ENCODE measurements at places on chromosomes 6 and 20. TPM values are rescaled to one million over a fixed set of nuclear protein-coding genes. Genes with fewer than 3 reads are reported as not detected.

The ATG5 gene
- 31.8 TPM for total RNA-seq

The STX11 gene
- 18.2 TPM for total RNA-seq

The ZC2HC1B gene
- total RNA-seq: not detected

The HUS1B gene
- total RNA-seq: 1.2 TPM

The C6orf15 gene
- not detected for total RNA-seq

The TSBP1 gene
- not detected for total RNA-seq

The UBD gene
- 2.7 TPM for total RNA-seq

The PRDM13 gene
- total RNA-seq: not detected

The HLA-DOB gene
- total RNA-seq: 2.8 TPM

The LY6G6F gene
- total RNA-seq: not detected

DNA sequence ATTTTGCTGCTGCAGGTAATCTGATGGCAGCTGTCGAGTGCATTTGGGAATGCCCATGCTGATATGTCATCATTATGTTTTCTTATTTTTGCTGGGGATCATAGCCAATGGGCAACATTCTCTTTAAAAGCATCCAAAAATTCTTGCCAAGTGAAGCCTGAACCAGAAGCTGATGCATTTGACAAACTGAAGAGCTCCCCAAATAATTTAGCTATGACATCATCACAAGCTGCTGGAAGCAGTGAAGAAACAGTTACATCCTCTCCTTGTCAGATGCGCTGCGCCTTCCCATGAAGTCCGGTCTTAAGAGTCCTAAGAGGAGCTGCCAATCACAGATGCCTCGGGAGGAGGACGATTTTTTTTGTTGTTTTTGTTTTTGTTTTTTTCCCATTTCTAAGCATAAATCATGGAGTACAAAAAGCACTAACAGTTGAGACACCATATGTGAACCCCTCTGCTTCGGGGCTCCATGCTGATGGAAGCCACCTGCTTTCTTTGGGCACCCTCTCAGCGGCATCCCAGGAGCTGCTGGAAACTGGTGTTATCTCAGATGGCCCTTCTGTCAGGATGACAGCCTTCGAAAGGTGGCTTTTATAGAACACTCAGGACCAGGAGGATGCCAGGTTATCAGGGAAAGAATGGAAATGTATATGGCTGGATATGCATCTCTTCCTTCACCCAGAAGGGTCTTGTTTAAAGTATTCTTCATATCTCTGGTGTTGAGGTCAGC lies 56.1 kb upstream of the FOXQ1 start:
- H3K4me1 ChIP-seq: no peaks in the 10 kb centered on the region
- no peak for DNase-seq
- no peaks in the 10 kb centered on the region for H3K27me3 ChIP-seq
- no peaks in the 10 kb centered on the region for H3K36me3 ChIP-seq
- no peak overlapping the region for H3K27ac ChIP-seq

DNA sequence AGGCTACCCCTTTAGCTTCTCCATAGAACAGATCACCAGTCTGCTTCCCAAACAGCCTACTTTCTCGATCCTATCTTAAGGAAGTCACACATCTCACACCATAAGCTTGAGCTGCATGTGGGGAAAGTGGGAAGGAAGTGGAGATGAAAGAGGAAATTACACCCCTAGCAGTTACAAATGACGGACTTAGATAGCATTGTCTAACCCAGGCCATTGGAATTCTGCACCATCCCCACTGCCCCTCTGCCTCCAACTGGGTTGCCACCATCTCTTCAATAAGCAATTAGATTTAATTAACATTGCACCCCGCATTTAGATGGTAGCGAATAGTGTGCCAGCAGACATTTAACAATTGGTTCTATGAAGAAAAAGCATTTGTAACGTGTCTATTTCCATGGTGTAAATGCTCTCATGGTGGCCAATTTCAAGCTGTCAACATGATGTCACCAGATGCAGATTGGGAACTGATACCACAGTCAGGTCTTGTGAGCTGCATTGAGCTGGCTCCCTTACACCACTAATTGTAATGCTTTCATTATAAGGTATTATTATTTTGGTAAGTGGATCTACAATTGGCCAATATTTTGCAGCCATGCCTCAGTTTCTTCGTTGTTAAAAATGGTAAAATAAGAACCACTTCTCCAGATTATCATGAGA lies 124.7 kb downstream of the CD24 start:
- H3K36me3 ChIP-seq: no peaks in the 10 kb centered on the region
- H3K4me3 ChIP-seq: no peak overlapping the region
- no peaks in the 10 kb centered on the region for H3K27me3 ChIP-seq
- DNase-seq: no peak

GRCh38 chr6:1739220-1739619 lies 129.5 kb downstream of the FOXC1 start:
- no peak overlapping the region for H3K4me3 ChIP-seq
- H3K36me3 ChIP-seq: no peaks in the 10 kb centered on the region
- H3K27ac ChIP-seq: no peak overlapping the region
- DNase-seq: no peak

DNA sequence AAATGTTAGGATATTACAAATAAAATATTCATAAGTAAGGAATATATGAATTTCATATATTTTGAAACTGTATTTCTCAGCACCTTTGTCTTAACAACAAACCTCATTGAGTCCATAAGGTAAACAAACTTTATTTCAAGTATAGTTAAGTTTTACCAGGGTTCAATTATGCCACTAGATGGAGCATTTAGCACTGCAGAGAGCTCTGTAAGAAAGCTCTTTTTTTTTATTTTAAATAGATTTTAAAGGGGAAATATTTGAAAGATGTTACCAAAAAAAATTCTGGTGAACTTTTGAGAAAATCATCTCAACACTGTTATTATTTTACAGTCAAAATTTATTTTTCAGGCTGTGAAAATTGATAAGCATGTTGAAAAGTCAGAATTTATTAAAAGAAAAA lies 955.2 kb upstream of the EYS start:
- no peak overlapping the region for H3K27ac ChIP-seq
- DNase-seq: no peak
- H3K27me3 ChIP-seq: no peaks in the 10 kb centered on the region
- no peaks in the 10 kb centered on the region for H3K36me3 ChIP-seq

- H3K27me3 ChIP-seq: no peaks in the 10 kb centered on the region
- peaks cover 87% of the 10 kb centered on the region for H3K36me3 ChIP-seq
- no peaks in the 10 kb centered on the region for H3K4me1 ChIP-seq
- no peak overlapping the region for H3K4me3 ChIP-seq
- no peak overlapping the region for H3K27ac ChIP-seq
Observed at GRCh38 chr20:38499366-38499765, 26.7 kb downstream of the RALGAPB start.

GRCh38 chr20:10131732-10132345 lies 86.8 kb upstream of the SNAP25 start:
- no peak overlapping the region for H3K27ac ChIP-seq
- H3K27me3 ChIP-seq: no peaks in the 10 kb centered on the region
- H3K36me3 ChIP-seq: no peaks in the 10 kb centered on the region
- H3K4me1 ChIP-seq: no peaks in the 10 kb centered on the region

GRCh38 chr6:166820483-166820882 lies 135.9 kb downstream of the RNASET2 start:
- H3K4me3 ChIP-seq: no peak overlapping the region
- H3K27ac ChIP-seq: no peak overlapping the region
- no peaks in the 10 kb centered on the region for H3K36me3 ChIP-seq
- no peaks in the 10 kb centered on the region for H3K4me1 ChIP-seq
- no peaks in the 10 kb centered on the region for H3K27me3 ChIP-seq

DNA sequence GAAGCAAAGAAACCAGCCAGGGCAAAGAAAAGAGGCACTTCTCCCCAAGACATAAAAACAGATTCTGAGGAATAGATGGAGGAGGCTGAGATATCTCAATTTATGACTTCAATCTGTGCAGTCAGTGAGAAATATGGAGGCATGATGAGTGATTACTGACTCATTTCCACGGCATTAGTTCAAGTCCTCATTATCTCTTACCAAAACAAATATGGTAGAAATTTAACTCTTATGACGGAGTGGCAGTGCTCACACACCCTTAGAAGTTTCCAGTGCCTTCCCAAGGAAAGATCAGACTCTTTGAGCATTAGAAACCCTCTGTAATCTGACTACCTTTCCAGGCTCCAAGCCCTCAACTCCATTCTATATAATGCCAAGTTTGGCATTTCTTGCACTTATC lies 364.1 kb downstream of the ARHGAP18 start:
- no peaks in the 10 kb centered on the region for H3K27me3 ChIP-seq
- no peaks in the 10 kb centered on the region for H3K36me3 ChIP-seq
- H3K4me1 ChIP-seq: no peaks in the 10 kb centered on the region
- H3K4me3 ChIP-seq: no peak overlapping the region

DNA sequence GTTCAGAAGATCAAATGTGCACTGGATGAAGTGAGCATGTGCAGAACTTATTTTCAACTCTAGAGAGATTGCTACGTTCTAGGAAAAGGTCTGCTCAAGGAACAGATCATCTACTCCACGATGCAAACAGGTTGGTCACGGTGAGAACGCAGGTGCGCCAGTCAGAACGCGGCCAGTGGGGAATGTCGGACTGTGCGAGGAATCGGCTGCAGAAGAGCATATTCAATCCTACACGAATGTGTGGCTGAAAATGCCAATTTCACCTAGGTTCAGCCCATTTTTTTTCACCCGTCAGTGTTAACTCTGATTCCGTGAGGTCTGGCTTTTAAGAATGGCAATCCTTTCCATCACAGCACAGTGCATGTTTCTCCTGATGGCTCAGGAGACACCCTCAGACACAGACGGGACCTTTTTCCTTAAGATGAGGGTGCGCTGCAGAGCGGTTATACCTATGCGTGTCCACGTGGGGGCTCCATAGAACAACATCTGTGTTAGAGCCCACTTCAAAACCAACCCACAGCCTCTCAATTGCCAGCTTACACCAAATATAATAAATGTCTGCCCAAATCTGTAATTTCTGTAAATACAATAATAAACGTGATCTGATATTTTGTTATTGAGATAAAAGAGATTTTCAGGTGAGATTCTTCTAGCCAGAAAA lies 250.4 kb downstream of the FOXA2 start:
- no peak overlapping the region for H3K4me3 ChIP-seq
- H3K27me3 ChIP-seq: no peaks in the 10 kb centered on the region
- peak; percentile 46 for DNase-seq
- no peak overlapping the region for H3K27ac ChIP-seq

- H3K36me3 ChIP-seq: no peaks in the 10 kb centered on the region
- no peaks in the 10 kb centered on the region for H3K27me3 ChIP-seq
- no peak overlapping the region for H3K4me3 ChIP-seq
- no peaks in the 10 kb centered on the region for H3K4me1 ChIP-seq
- H3K27ac ChIP-seq: no peak overlapping the region
Observed at GRCh38 chr20:25508083-25508770, 77.1 kb downstream of the NINL start.

DNA sequence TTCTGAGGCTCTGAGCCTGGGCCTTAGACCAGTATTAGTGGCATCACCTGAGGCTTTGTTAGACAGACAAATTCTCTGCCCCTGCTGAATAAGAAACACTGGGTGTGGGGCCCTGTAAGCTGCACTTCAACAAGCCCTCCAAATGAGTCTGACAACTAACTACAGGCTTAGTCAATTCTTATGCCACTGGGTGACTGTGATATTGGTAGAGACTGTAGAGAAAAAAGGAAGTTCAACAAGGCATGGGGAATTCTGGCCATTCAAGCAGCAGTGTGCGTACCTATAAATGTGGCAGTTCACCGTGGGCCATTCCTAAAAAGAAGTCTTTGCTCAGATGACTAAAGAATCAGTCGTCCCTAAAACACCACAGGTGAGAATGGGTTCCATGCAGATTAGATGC lies 82.7 kb downstream of the MDN1 start:
- H3K4me1 ChIP-seq: no peaks in the 10 kb centered on the region
- H3K4me3 ChIP-seq: no peak overlapping the region
- no peaks in the 10 kb centered on the region for H3K27me3 ChIP-seq
- no peak for DNase-seq

GRCh38 chr6:111416529-111416928 lies 66.5 kb downstream of the REV3L start:
- no peak overlapping the region for H3K27ac ChIP-seq
- no peak overlapping the region for H3K4me3 ChIP-seq
- peaks cover 5% of the 10 kb centered on the region for H3K36me3 ChIP-seq
- no peak for DNase-seq

GRCh38 chr20:33653900-33654596 lies 8.1 kb upstream of the C20orf144 start:
- peaks cover 24% of the 10 kb centered on the region for H3K36me3 ChIP-seq
- no peak for DNase-seq
- no peak overlapping the region for H3K4me3 ChIP-seq

DNA sequence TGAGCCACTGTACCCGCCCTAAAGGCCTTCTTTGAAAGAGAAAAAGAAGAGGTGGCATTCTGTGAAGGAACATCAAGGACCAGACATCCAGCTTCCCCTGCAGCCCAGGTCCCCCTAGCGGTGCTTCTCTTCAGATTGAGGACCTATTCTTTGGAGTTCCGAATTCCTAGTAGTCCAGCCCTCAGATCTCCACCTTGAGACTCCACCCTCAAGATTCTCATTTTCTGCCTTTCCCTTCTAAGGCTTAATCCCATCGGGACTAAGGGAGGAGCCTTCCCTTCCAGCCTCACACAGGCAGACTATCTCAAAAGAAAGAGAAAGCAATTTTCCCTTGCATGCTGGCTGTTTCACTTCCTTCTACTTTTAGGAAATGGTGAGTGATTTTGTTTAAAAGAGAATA lies 32.5 kb downstream of the MUC22 start:
- no peaks in the 10 kb centered on the region for H3K27me3 ChIP-seq
- H3K4me1 ChIP-seq: no peaks in the 10 kb centered on the region
- no peak overlapping the region for H3K27ac ChIP-seq
- no peaks in the 10 kb centered on the region for H3K36me3 ChIP-seq
- no peak for DNase-seq
- no peak overlapping the region for H3K4me3 ChIP-seq

- no peak overlapping the region for H3K4me3 ChIP-seq
- no peaks in the 10 kb centered on the region for H3K36me3 ChIP-seq
- no peak overlapping the region for H3K27ac ChIP-seq
- H3K4me1 ChIP-seq: peaks cover 32% of the 10 kb centered on the region
- no peak for DNase-seq
Observed at GRCh38 chr6:15327271-15327670, 81.4 kb downstream of the JARID2 start.

- no peak overlapping the region for H3K4me3 ChIP-seq
- H3K4me1 ChIP-seq: no peaks in the 10 kb centered on the region
- DNase-seq: no peak
- H3K27me3 ChIP-seq: no peaks in the 10 kb centered on the region
- no peaks in the 10 kb centered on the region for H3K36me3 ChIP-seq
Observed at GRCh38 chr6:37485291-37485702, 14.4 kb downstream of the CCDC167 start.

DNA sequence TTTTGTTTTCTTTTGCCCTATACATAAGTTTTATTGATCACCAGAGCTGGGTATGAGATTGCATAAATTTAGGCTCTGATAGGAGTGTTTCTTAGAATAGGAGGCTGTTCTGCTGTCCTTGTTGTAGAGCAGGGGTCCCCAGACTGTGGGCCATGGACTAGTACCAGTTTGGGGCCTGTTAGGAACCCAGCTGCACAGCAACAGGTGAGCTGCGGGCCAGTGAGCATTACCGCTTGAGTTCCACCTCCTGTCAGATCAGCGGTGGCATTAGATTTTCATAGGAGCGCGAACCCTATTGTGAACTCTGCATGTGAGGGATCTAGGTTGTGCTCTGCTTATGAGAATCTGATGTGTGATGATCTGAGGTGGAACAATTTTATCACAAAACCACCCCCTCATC lies 26.2 kb downstream of the PHF3 start:
- no peaks in the 10 kb centered on the region for H3K27me3 ChIP-seq
- H3K4me3 ChIP-seq: no peak overlapping the region
- no peak for DNase-seq
- H3K27ac ChIP-seq: no peak overlapping the region
